ENCODE measurements at places on chromosomes 12 and 14. TPM values are rescaled to one million over a fixed set of nuclear protein-coding genes. Genes with fewer than 3 reads are reported as not detected.

GRCh38 chr12:115519887-115520286 lies 757.6 kb downstream of the MED13L start:
- DNase-seq: no peak

DNA sequence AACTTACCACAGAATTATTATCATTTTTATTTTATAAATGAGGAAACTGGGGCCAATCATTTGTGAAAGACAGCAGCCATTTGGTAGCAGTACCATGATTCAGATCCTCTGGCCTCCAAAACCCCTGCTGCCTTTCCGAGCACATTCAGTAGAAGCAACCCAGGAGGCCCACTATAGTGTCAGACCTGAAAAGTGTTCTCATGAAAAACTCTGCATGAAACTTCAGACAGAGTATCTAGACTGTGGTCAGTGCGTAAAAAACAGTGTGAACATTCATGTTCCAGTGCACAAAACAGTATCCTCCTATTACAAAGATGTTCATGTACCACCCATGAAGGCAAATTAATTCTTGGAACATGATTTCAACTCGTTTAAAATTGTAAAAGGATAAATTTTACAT lies 112.0 kb downstream of the EPS8 start:
- DNase-seq: no peak

DNA sequence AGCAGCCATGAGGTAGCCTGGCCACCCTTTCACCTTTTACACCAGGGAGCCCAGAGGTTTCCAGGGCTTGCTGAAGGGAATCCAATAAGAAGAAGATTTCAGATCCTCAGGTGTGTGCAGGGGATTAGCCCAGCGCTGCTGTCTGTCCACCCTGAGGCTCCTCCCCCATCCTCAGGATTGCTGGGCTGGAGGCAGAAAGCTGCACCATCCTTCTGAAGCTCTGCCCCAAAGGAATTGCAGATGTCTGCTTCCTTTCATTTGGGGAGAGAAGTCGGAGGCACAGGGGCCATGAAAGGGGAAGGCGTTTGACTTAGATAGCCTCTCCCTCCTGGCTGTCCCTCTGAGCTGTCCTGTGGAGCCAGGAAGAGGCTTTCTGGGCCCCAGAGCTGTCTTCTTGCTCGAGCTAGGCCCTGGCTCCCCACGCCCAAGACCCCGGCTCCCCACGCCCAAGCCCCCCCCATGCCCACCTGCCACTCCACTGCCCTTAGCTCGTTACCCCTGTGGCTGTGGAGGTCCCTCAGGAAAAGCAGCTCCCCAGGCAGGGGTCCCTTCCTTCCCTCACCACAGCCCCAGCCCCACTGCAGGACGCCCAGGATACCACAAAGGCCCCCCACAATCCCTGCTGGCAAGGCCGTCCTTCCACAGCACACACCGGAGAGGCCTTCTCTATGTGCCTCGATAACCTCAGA lies 359.0 kb downstream of the CACNA1C start:
- DNase-seq: no peak

DNA sequence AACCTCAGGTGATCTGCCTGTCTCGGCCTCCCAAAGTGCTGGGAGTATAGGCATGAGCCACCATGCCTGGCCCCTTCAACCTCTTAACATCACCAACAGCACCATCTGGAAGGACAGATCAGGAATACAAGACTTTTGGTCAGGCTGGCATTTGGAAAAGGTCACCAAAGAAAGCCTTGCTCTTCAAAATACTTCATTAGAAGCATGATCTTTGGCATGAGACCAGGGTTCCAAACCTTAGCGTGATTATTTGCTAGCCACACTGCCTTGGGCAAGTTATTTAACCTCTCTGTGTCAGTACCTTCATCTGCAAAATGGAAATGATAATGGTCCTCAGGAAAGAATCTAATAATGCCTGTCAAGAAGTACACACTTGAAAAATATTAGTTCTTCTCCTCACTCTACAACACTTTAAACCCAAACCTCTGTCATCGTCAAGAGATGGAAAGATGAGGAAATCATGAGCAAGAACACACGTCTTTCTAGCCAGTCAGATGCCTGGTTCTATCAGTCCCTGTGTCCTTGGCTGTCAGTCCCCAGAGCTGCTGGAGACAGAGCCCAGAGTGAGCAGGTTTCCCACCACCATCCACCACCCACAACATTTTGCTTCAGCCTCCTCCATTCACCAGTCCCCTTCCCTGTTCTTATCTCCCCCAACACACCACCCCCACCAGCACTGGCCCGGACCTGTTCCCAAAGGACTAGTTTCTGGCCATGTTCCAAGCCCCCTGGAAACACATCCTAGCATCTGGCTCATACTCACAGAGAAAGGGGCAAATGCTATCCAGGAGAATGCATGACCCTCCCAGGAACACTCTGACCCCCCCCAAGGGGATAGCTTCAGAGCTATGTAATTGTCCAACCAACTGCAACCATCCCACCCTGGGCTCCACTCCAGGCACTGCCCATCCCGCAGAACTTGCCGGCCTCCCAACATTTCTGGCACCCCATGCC lies 2.0 kb downstream of the ADCY6 start:
- DNase-seq: no peak

GRCh38 chr12:95551305-95551704 lies at the start of gene USP44:
TSS of gene USP44 (minus strand) at chr12:95551476. CDS start at chr12:95534256, 17,220 bp downstream.
- DNase-seq: peak; percentile 55

GRCh38 chr12:106651552-106651951 lies 68.7 kb downstream of the RFX4 start:
- DNase-seq: no peak

DNA sequence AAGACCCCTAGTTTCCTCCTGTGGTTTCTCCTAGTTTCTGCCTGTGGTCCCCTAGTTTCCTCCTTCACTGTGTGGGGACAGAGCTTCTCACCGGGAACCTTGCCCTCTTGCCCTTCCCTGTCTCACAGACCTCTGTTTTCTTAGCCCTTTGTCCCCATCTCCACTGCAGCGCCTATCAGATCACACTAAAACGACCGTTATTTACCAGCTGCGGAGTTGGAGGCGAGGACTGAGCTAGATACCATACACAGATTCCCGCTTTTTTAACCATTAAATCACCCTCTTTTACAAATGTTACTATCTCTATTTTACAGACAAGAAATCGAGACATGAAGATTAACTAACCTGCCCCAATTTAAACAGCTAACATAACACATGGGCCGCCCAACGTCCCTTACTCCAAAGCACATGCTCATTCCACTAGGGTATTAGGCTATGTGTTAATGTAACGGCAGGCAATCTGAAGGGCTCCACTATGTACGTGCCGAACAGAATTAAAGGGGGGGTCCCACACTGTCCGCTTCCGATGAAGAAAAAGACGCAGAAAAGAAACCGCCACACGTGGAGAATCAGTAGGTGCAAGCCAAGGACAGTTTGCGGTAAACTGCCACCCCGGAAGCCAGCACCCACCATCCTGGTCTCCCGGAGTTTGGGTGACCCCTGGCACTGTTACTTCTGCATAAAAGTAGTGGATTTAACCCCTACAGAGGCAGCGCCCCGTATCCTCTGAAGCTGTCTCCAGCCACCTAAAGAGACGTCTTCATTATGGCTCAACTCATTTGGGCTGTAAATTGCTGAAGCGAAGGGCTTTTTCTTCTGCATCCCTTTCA lies 1.9 kb upstream of the FKBP4 start:
- DNase-seq: no peak

DNA sequence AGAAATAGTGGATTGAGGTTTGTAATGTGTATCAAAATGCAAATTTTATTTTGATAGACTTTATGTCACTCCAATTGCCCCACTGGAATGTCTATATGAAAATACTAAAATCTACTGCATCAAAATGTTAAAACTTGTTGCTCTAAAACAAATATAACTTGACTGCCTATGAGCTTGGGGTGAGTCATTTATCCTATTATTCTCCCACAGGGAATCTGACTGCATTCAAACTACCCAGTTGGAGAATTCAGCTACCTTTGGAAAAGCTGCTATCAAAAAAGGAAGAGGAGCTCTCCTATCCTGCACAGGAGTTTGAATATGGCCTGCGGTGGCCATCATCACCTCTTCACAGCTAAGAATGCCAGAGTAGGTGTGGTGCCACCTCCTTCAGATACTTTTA lies 173.1 kb downstream of the KLHL28 start:
- DNase-seq: no peak

GRCh38 chr14:100442498-100443490 lies 119.7 kb downstream of the SLC25A47 start:
- DNase-seq: no peak

SLC5A8 gene
- not detected for total RNA-seq

SYCP3 gene
- total RNA-seq: 1.7 TPM

SYT10 gene
- not detected for total RNA-seq

ERO1A gene
- total RNA-seq: 198 TPM

BDKRB2 gene
- not detected for total RNA-seq

DNAI7 gene
- 0.16 TPM for total RNA-seq
